ENCODE measurements at places on chromosomes 7 and 10. TPM values are rescaled to one million over a fixed set of nuclear protein-coding genes. Genes with fewer than 3 reads are reported as not detected.

Gene SMURF1
- 14.2 TPM for total RNA-seq

Gene CALML3
- not detected for total RNA-seq

Gene CHAT
- not detected for total RNA-seq

Gene AASS
- 0.62 TPM for total RNA-seq

Gene PPP1R17
- total RNA-seq, result not detected

Gene RRP12
- 21.6 TPM for total RNA-seq

Gene GBX1
- not detected for total RNA-seq

Gene NAT16
- total RNA-seq, result not detected

Gene ADAMTS14
- total RNA-seq, result not detected

Gene SMKR1
- total RNA-seq, result 2.2 TPM

- DNase-seq, result no peak
- peak overlapping the region; percentile 82 for H3K27ac ChIP-seq
- H3K4me1 ChIP-seq, result peaks cover 49% of the 10 kb centered on the region
- H3K4me3 ChIP-seq, result peak overlapping the region; percentile 81
Observed at GRCh38 chr10:102712843-102713538, 1.2 kb downstream of the ARL3 start.

GRCh38 chr7:30726296-30727006, 25.5 kb upstream of the INMT start:
- H3K4me1 ChIP-seq, result peaks cover 71% of the 10 kb centered on the region
- peak overlapping the region; percentile 85 for H3K4me3 ChIP-seq
- H3K27me3 ChIP-seq, result no peaks in the 10 kb centered on the region

- no peaks in the 10 kb centered on the region for H3K27me3 ChIP-seq
- peak overlapping the region; percentile 26 for H3K4me3 ChIP-seq
- peak overlapping the region; percentile 100 for H3K27ac ChIP-seq
- H3K4me1 ChIP-seq, result peaks cover 94% of the 10 kb centered on the region
- no peak for DNase-seq
Observed at GRCh38 chr7:142804728-142805207, 34.0 kb downstream of the PRSS2 start.

- H3K27me3 ChIP-seq, result peaks cover 14% of the 10 kb centered on the region
- no peak overlapping the region for H3K4me3 ChIP-seq
- DNase-seq, result no peak
- no peaks in the 10 kb centered on the region for H3K4me1 ChIP-seq
Observed at GRCh38 chr7:156166692-156167416, 354.6 kb upstream of the SHH start.

DNA sequence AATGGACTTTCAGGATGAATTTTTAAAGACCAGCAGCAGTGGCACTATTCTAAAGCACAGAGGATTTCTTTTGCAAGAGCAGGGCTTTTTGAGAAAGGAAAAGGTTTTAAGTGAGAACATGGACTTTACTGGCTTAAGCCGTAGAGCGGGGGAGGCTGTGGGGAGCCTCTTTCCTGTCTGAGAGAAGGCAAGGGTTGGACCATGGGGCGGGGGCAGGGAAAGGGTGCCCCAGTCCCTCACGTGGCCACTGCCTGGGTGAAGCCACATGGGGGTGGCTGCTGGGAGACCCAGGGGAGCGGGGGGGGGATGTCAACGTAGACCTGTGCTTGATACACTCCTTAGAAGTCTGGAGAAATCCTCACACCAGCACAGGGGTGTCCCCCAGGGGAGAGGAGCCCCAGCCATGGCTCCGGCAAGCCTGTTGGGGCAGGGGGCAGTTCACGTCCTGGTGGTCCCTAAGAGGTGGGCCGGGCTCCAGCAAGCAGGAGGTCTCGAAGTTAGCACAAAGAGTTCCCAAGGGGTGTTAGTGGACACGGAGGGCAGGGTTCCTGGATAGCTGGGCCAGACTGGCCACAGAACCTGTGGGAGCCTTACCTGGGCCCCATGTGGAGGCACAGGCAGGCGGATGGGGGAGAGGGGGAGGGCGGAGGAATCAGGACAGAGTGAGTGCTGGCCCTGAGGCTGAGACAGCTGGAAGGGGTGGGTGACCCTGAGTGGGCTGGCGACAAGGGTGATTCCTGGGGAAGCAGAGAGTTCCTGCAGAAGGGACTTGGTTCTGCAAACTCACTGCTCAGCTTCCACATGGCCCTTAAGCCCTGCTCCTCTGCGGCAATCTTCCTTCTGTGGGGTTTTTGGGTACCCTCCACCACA, 36.9 kb upstream of the ELFN1 start:
- no peaks in the 10 kb centered on the region for H3K4me1 ChIP-seq
- no peaks in the 10 kb centered on the region for H3K27me3 ChIP-seq
- H3K4me3 ChIP-seq, result no peak overlapping the region
- no peak overlapping the region for H3K27ac ChIP-seq

DNA sequence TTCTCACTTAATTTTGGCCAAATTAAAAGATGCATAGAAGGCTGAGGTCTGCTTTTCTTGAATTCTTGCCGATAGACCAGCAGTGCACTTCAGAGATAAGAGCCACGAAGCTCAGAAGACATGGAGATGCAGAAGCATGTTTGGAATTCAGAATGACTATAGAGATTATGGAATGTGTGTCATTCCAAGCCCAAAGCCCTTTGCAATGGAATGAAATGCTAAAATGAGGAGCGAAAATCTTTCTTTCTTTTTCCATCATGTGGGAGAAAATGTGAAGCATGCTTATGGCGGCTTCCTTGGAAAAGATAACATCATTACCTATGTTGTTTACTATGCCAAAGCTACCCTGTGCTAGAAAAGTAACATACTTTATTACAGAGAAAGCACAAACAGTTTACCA, 257.0 kb upstream of the RNF32 start:
- H3K27ac ChIP-seq, result no peak overlapping the region
- no peaks in the 10 kb centered on the region for H3K4me1 ChIP-seq
- no peak for DNase-seq
- no peaks in the 10 kb centered on the region for H3K36me3 ChIP-seq

DNA sequence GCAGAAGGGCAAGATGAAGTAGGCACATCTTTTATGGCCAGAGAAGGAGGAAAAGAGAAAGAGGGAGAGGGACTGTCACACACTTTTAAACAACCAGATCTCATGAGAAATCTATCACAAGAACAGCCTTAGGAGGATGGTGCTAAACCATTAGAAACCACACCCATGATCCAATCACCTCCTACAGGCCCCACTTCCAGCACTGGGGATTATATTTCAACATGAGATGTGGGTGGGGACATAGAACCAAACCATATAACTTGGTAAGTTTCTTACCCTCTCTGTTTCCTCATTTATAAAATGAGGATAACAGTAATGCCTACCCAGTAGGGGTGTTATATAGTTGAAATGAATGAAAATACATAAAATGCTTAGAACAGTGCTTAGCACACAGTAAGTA, 66.0 kb downstream of the CHCHD3 start:
- H3K27me3 ChIP-seq, result no peaks in the 10 kb centered on the region
- DNase-seq, result no peak
- H3K4me3 ChIP-seq, result no peak overlapping the region
- peaks cover 24% of the 10 kb centered on the region for H3K36me3 ChIP-seq
- H3K4me1 ChIP-seq, result no peaks in the 10 kb centered on the region
- no peak overlapping the region for H3K27ac ChIP-seq

- H3K27ac ChIP-seq, result no peak overlapping the region
- peaks cover 3% of the 10 kb centered on the region for H3K4me1 ChIP-seq
- no peak for DNase-seq
- no peaks in the 10 kb centered on the region for H3K36me3 ChIP-seq
- H3K27me3 ChIP-seq, result peaks cover 23% of the 10 kb centered on the region
Observed at GRCh38 chr10:3006607-3007006, 60.7 kb upstream of the PFKP start.

GRCh38 chr10:127872011-127872761, 20.6 kb downstream of the CLRN3 start:
- DNase-seq, result no peak
- H3K27ac ChIP-seq, result no peak overlapping the region
- peaks cover 4% of the 10 kb centered on the region for H3K4me1 ChIP-seq
- H3K27me3 ChIP-seq, result peaks cover 20% of the 10 kb centered on the region
- H3K4me3 ChIP-seq, result no peak overlapping the region

GRCh38 chr10:52409928-52410327, 95.8 kb downstream of the DKK1 start:
- DNase-seq, result no peak
- H3K4me1 ChIP-seq, result no peaks in the 10 kb centered on the region
- H3K4me3 ChIP-seq, result no peak overlapping the region

DNA sequence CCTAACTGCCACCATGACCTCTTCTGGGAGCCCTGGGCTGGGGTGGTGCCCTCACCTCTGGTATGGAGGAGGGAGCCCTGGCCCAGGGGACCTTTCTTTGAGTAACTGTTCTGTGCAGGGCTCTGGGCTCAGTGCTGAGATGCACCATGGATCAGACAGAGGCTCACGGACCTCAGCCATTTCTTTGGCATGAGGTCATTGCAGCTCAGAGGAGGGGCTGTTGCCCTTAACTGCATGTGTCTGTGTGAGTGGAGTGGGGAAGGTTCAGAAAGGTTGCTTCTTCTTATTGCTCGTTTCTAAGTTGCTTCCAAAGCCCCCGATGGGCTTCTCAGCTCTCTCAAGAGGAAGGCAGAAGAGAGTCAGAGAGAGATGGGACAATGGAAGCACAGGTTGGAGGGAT, 233.9 kb downstream of the RPS24 start:
- H3K27ac ChIP-seq, result no peak overlapping the region
- H3K27me3 ChIP-seq, result peaks cover 3% of the 10 kb centered on the region
- no peak for DNase-seq
- H3K4me3 ChIP-seq, result no peak overlapping the region

DNA sequence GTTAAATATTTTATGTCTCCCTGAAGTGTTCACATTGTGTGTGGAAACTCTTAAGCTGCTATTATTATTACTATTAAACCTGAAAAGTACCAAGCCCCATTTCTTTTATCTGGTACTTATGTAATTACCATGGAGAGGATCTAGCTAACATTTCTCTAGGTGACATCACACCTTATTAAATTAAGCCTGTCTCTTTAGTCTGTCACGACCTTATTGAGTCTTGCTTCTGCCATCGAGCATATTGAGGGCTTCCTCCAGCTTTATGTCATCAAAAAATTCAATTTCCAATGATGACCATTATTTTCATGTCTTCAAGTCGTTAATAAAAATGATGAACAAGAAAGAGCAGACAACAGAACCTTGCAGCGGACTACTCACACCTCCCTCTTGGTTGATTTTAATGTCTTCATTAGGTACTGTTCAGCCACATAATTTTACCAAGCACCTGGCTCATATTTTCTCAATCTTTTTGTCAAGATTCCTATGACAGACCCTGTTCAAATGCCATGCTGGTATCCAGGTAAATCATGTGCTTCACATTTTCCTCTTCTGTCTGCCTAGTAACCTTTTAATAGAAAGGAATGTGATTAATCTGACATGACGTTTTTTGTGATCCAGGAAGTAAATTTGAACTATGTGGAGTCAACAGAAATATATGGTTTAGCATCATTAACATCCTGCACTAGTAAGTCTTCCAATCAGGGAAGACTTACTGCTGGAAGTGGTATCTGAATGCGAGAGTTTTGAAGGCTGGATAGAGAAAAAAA, 556.7 kb downstream of the SORCS3 start:
- H3K4me3 ChIP-seq, result no peak overlapping the region
- no peaks in the 10 kb centered on the region for H3K27me3 ChIP-seq
- no peak for DNase-seq

- no peak for DNase-seq
- no peaks in the 10 kb centered on the region for H3K4me1 ChIP-seq
- no peak overlapping the region for H3K27ac ChIP-seq
- no peak overlapping the region for H3K4me3 ChIP-seq
Observed at GRCh38 chr10:101273741-101274140, 44.5 kb upstream of the LBX1 start.

- H3K36me3 ChIP-seq, result no peaks in the 10 kb centered on the region
- no peaks in the 10 kb centered on the region for H3K4me1 ChIP-seq
- H3K27ac ChIP-seq, result no peak overlapping the region
- DNase-seq, result no peak
- no peak overlapping the region for H3K4me3 ChIP-seq
Observed at GRCh38 chr10:80582286-80582960, 44.7 kb downstream of the SH2D4B start.

DNA sequence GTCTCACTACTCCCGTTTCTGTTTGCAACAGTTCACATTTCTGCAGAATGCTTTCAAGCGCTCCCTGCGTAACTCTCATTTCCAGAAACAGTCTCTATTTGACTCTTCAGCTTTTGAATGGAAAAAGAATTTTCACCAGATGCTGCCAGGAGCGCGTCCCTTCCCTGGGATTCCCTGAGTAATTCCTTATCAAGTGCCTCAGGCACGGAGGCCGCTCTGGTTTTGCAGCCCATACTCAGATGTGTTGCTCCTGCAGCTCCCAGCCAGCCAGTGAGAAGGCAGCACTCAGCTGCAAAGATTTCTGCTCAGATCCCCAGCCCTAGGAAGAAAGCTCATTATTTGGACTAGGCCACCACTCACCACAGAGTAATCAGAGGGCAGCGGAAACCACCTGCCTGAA, 161.1 kb upstream of the CHST15 start:
- H3K27ac ChIP-seq, result no peak overlapping the region
- no peaks in the 10 kb centered on the region for H3K27me3 ChIP-seq
- H3K4me1 ChIP-seq, result no peaks in the 10 kb centered on the region
- no peaks in the 10 kb centered on the region for H3K36me3 ChIP-seq
- DNase-seq, result no peak

DNA sequence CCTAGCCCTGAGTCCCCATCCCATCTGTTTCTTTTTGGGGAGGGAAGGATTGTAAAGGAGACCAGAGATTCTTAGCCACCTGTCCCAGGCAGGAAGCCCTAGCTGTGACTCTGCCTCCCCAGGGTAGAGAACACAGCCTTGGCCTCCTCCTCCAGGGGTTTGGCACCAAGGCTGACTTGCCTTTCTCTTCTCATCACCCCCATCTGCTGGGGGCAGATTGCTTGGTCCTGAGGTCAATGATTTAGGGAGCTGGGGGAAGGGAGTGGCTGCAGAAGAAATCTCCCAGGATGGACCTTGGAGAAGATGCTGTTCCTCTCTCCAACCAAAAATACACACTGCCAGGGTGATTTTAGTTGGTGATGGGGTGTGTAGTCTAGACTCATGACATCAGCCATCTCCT, 2.6 kb upstream of the MNX1 start:
- DNase-seq, result no peak
- H3K4me3 ChIP-seq, result no peak overlapping the region
- peaks cover 23% of the 10 kb centered on the region for H3K4me1 ChIP-seq
- peaks cover 82% of the 10 kb centered on the region for H3K27me3 ChIP-seq
- peaks cover 3% of the 10 kb centered on the region for H3K36me3 ChIP-seq

DNA sequence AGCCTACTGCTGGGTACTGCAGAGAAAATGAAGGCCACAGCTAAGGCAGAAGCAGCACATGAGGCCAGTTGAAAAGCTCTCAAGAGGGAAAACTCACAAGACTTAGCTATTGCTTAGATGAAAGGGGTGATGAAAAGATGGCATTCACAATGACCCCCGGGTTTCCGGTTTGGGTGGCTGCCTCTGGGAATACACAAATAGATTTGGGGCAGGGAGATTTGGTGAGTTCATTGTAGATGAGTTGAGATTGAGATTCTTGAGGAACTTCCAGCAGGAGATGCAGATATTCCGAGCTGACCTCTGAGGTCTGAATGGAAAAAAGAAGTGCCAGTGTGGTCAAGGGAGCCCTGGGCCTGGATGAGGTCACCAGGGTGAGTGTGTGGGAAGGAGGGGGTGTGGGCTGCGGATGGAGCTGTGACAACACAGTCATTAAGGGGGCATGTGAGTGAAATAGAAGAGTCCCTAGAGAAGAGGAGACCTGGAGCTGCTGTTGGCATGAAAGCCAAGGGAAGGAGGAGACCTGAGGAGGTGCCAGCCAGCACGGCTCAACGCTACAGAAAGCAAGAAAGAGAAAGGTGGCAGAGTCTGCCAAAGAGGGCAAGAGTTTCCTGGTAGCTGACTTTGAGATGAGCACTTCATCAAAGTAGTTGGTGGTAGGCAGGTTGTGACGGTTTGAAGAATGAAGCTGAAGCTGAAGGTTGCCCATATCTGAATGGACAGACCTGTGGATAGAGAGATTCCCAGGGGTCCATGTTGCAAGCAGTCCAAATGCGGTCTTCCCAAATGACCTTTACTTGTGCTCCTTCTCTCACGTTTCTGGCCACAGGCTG, 43.7 kb downstream of the HIF1AN start:
- H3K4me3 ChIP-seq, result no peak overlapping the region
- peaks cover 22% of the 10 kb centered on the region for H3K27me3 ChIP-seq
- no peaks in the 10 kb centered on the region for H3K36me3 ChIP-seq
- H3K27ac ChIP-seq, result no peak overlapping the region
